Activated naive CD8-positive, alpha-beta T cell treated with anti-CD3 and anti-CD28 coated beads, Interleukin-2, amount 50 U/mL, for 24 hours (primary cell): ENCODE measurements at places on chromosomes 4 and X.

DNA sequence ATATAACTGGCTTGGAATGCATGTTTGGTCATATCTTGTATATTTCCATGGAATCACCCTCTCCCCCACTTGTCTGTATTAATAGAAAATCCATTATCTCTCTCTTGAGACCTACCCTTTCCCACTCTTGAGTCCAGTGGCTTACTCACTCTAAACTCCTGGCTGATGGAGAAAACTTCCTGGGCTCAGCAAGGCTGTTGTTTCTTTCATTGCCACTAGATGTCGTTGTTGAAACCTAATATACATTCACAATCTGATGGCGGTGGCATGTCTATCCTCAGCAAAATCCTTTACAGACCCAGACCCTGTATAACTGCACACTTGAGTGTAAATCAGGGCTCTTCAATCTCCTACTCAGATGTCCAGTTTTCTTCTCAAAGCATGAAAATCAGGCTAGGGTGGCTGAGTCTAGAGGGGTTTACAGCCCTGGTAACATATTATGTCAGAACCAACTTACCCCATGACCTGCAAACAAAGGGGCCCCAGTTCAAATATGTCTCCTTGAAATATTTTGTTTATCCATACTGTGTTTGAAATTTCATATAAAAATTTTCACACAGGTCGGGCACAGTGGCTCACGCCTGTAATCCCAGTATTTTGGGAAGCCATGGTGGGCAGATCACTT lies 70.0 kb upstream of the FAM241A start:
- DNase-seq, result no peak

- peak; percentile 42 for DNase-seq
Observed at GRCh38 chrX:153944140-153944799, at the start of gene RENBP. TSS of gene RENBP (minus strand) at chrX:153944643. CDS start at chrX:153944610, 33 bp downstream.

- no peak for DNase-seq
Observed at GRCh38 chrX:107880054-107880610, 54.5 kb downstream of the MID2 start.

GRCh38 chr4:118154649-118155048 lies 120.4 kb downstream of the NDST3 start:
- DNase-seq, result no peak

GRCh38 chr4:47729131-47729680 lies 108.7 kb downstream of the CORIN start:
- DNase-seq, result no peak

- no peak for DNase-seq
Observed at GRCh38 chrX:150063674-150064073, 125.4 kb upstream of the EOLA2 start.

DNA sequence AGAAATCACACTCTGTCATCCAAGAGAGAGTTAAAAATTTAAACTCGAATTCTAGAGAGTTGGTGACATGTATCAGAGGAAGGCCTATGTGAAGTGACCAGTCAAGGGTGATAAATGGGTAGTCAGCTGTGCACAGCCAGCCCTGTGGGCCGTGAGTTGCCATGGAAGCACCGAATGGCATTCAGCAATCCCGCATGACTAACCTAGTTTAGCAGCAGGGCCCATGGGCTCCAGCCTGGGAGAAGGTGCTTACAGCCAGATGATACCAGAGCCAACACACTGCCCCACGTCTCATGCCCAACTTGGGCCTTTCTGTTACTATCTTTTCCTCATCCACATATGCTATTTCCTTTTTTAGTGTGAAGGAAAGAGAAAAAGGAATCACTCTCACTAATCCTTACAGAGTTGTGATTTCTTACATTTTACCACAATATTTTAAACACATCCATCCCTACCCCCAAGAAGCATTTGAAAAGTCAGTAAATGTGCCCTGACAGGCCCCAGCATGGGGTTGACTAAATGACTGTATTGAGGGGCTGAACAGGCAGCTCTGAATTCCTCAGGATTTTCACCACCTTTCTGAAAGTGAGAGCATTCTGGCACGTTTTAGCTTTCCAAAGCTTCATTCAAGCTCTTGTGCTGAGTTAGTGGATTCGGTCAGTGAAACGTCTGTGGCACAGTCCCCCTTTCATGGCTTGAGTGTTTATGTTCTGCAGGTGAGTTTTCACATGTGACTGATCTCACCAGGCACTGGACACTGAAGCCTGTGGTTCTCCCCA lies 104.2 kb downstream of the AFF1 start:
- no peak for DNase-seq

DNA sequence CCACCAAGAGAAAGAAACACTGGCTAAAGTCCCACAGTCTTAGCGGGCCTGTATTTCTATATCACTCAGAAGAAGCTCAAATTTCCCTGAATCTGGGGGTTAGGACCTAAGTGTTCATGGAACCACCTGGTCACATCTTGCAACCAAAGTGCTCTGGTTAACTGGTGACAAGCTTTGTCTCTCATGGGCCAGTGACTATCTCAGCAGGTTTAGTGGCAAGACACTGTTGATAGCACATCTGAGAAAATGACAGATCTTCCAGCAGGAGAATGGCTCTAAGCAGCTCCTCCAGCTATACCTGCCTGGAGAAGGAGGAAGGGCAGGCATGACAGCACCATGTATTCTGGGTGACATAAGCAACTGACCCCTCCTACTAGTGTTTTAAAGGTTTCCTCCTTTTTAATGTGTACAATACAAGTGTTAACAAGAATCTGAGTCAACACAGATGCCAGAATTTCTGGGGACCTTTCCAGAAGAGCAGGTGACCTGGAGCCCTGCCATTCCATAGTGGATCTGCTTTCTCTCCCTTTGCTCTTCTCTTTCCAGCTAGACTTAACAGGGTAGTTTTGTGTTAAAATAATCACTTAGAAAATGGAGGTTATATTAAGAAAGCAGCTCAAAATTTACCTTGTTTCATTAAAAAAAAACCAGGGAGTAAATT lies 17.3 kb upstream of the QRFPR start:
- no peak for DNase-seq

DNA sequence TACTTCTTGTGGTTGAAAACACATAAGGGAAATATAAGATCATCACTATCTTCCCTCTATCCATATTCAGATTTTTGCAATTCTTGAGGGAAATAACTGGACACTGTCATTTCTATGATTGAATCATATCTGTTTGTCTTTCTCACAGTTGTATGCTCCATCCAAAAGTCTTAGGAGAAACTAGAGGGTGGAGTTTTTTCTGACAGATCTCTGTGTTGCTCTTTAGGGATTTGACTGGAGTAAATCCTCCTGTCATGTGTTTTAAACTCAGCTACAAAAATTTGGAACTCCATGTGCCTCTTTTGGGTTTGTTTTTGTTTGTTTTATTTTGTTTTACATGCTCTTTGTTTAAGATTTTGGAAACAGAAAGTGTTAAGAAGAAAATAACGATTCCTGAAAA lies 136.5 kb downstream of the SPATA18 start:
- no peak for DNase-seq

- no peak for DNase-seq
Observed at GRCh38 chrX:53261355-53261972, 19.9 kb downstream of the IQSEC2 start.

- DNase-seq, result no peak
Observed at GRCh38 chrX:11113731-11114130, 2.6 kb downstream of the HCCS start.

DNA sequence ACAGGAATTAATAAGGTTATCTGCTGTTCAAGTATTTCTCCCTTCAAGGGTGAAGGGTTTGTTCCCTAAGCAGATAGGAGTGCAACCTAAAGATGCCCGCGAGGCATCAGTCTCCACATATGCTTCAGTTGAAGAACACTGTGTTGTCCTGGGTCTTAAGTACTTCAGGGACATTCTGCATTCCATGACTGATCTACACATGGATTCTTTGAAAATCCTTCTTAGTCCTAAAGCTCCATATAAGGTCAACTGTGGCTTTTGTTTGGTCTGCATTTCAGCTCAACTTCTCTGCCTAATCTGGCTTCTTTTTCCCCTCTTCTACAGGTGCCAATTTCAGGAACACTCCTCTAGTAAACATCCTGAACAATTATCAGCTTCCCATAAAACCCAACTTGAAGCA lies 21.8 kb upstream of the CTSO start:
- no peak for DNase-seq

GRCh38 chrX:10166731-10167151 lies 10.0 kb downstream of the CLCN4 start:
- no peak for DNase-seq
